ENCODE measurements at places on chromosomes 5 and 9.

DNA sequence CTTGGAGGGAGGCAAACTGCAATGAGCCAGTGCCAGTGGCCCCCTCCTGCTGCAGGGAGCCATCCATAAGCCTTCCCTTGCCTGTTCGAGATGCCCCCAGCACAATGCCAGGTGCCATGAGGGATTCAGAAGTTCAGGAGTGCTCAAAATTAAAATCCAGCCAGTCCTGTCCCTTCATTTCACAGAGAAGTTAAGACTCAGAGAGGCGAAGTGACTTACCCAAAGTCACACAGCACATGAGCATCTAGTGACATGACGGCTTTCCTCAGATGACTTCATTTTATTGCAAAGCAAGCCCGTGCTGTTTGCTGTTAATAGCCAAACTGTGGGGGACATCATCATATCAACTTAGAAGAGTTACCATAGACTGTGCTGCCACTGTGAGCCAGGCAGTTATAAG lies 69.3 kb upstream of the SAP30L start:
- DNase-seq = no peak

GRCh38 chr5:17275289-17276158 lies 58.1 kb downstream of the BASP1 start:
- DNase-seq = no peak

DNA sequence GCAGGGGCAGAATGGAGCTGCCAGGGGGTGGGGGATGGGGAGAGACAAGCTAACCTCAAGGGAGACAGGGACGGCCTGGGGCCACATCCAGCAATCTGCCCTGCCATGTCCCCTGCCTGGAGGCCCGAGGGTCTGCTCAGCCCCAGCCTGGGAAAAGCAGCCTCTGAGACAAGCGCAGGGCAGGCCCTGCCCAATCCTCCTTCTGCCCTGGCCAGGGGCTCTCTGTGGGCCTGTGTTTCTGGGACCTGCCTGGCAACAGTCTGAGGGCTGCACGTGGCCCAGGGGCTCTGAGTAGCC lies 13.9 kb upstream of the QSOX2 start:
- no peak for DNase-seq

- no peak for DNase-seq
Observed at GRCh38 chr5:92633176-92633575, 947.8 kb downstream of the NR2F1-AS1 start.

GRCh38 chr5:96516631-96517071 lies 83.6 kb upstream of the PCSK1 start:
- no peak for DNase-seq

- no peak for DNase-seq
Observed at GRCh38 chr5:8048920-8049319, 180.0 kb downstream of the MTRR start.

- peak; percentile 71 for DNase-seq
Observed at GRCh38 chr9:127778280-127779135, at the start of gene SH2D3C. Gene SH2D3C (minus strand): TSS chr9:127778666. CDS start chr9:127778627, 39 bp downstream.

GRCh38 chr9:11347437-11347836 lies 734.6 kb upstream of the PTPRD start:
- no peak for DNase-seq

DNA sequence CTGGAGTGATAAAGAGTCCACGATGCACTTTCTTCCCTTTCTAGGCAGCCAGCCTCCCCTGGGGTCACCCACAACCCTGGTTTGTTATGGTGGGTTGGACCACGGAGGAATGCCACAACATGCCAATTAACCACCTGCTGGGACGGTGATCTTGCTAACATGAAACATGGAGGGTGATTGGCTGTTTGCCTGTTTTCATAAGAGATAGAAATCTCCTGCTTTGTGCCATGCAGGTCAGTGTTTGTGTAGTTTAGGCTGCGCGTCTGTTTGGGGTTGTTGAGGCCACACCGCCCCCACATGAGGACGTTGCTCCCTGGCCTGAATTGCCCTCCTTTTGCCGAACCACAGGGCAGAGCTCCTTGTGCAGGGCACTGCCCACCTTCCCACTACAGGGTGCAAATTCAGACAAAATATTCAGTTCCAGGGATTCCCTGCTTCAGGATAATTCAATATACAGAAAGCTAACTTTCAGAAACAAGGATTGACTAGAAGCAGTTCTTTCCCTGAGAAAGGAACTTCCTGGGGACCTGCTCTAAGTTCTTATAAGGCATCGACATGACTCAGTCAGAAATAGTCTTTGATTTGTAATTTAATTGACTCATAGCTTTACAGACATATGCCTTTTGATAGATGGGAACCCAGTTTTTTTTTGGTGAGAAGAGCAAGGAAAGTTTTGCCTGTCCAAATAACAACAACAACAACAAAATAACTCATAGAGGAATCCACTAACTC lies 427.6 kb downstream of the GADD45G start:
- no peak for DNase-seq

- DNase-seq = no peak
Observed at GRCh38 chr5:55650386-55650785, 61.7 kb downstream of the SLC38A9 start.

- no peak for DNase-seq
Observed at GRCh38 chr5:128163991-128164390, 80.4 kb downstream of the SLC12A2 start.

- no peak for DNase-seq
Observed at GRCh38 chr5:1208221-1208742, 6.9 kb downstream of the SLC6A19 start.

DNA sequence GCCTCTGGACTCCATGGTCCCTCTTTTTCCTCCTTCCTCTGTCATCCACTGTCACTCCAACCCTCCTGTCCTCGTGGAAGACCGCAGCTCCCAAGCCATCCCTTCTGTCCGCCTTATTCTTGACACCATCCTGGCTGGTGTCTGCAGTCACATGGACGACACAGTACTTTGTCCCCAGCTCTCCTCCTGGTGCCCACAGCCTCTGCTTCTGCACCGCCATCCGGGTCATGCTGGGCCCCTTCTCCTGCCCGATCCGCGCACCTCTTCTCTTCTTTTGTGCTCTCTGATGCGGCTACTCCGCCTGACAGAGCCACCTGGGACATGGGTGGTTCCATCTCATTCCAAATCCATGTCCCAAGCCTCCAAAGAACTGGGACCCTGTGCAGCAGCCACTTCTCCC lies 22.5 kb downstream of the ROPN1L start:
- no peak for DNase-seq

- DNase-seq = no peak
Observed at GRCh38 chr5:13739479-13739878, 205.0 kb downstream of the DNAH5 start.

DNA sequence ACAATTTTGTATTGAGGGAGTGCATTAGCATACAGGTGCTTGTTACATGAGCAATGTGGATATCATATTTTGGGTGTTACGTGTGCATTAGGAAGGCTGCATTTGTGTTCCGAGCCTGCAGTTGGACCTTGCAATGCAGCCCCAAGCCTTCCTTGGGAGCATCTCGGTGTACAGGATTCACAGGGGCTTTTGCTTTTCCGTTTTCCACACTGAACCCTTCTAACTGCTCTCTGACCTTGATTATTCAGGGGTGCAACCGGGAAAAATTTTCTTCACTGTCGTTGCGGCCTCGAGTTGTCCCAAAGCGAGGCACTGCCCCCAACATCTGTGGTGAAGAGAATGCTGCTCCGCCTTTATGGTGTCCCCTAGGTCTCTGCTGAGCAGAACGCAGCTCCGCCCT lies 80.1 kb upstream of the PLEKHG4B start:
- no peak for DNase-seq

DNA sequence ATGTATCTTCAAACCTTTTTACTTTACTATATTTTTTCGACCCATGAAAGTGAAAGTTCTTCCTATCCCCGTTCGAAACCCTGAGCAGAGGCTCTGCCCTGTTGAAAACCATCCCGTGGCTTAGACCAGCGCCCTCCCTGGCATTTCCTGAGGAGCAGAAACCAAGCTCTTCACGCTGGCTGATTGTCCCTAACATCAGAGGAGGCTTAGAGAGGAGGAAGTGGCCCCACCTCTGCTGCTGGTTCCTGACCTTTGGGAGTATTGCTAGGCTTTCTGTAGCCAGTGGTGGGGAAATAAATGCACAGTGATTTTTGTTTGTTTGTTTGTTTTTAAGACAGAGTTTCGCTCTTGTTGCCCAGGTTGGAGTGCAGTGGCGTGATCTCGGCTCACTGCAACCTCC lies 4.2 kb upstream of the PTGES start:
- no peak for DNase-seq

DNA sequence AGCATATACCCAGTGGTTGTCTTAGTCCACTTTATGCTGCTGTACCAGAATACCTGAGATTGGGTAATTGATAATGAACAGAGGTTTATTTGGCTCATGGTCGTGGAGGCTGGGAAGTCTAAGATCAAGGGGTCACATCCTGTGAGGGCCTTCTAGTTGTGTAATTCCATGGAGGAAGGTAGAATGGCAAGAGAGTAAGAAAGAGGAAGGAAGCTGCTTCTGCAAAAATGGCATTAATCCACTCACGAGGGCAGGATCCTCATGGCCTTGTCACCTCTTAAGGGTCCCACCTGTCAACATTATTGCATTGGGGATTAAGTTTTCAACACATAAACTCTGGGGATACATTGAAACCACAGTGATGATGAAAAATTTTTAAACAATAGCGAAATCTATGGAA lies 17.0 kb downstream of the BTNL8 start:
- DNase-seq = no peak

DNA sequence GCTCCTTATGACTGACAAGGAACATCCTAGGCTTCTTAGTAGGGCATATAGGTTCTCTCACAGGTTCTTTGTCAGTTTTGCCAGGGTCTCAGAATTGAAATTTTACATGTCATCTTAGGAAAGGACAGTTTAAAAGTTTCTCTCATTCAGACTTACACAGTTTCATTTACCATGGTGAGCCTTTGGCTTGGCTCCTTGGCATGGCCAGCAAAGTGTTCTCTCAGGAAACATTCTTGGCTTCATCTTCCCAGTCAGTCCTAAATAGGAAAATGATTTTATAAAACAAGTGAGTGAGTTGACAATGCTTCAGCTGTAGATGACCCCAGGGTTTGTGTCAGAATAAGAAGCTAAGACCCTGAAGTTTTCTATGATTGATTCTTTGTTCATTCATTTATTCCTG lies 191.6 kb downstream of the PCSK5 start:
- no peak for DNase-seq

GRCh38 chr5:136028782-136029742 lies at the start of gene TGFBI:
Gene TGFBI (plus strand): TSS chr5:136028988. CDS start chr5:136029056, 68 bp downstream.
- DNase-seq = no peak

DNA sequence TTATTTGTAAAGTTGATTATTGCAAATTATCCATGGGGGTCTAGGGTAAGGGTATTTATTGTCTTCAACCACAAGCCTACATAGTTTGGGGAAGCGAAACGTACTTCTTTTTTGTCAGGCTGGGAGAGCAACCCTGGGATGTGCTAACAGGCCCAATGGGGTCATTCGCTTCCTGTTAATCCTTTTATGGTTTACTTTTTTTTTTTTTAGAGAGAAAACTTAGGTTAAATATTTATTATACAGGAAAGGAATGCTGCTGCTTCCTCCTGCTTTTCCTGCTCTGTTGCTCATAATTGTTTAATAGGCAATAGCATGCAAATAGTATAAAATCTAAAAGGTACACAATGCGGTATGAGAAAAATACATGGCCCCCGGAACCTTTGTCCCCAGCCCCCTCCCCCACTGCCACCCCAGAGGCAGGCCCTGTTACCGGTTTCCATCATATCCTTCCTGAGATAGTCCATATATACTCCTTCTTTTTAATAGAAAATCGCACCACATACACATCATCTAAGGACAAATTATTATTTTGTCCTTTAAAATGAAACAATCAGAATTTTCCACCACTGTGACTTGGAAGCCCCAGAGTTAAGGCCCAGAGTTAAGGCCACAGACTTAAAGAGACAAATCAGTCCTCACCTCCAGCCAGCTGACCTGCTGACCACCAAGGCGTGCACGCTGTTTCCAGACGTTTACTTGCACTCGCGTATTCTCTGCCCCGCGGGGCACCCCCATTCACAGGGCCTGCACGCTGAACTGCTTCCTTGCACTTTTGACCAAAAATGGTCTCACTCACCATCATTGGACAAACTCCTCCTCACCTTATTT lies 83.9 kb downstream of the NDFIP1 start:
- no peak for DNase-seq

DNA sequence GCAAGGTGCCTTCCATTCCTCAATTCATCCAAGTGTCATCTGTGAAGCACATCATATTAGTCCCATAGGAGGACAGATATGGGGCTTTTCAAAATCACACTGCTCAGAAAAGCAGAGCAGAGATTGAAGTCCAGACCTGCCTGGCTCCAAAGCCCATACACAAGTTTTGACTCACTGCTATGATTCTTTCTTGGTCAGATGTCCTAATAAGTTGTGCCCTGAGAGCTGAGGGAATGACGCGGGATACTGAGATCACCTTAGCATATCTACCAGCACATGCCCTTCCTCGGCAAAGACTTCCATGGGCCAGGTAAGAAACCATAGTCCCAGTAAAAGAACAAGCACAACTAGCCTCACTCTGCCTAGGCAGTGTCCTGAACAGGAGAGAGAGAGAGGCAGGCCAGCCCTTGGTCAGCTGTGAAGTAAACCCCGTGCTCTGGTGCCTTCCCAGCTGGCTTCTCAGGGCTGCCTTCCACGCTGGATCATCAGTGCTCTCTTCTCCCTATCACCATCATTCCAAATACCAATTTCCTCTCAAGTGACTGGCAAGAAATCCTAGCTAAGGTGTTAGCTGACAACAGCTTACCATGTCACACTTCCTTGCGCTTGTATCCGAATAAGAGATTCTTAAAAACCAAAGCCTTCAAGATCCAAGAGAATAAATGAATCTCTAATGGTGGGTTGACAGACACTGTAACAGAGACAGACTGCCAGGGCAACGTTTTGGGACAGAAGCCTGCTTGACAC lies 73.2 kb downstream of the SIL1 start:
- no peak for DNase-seq

DNA sequence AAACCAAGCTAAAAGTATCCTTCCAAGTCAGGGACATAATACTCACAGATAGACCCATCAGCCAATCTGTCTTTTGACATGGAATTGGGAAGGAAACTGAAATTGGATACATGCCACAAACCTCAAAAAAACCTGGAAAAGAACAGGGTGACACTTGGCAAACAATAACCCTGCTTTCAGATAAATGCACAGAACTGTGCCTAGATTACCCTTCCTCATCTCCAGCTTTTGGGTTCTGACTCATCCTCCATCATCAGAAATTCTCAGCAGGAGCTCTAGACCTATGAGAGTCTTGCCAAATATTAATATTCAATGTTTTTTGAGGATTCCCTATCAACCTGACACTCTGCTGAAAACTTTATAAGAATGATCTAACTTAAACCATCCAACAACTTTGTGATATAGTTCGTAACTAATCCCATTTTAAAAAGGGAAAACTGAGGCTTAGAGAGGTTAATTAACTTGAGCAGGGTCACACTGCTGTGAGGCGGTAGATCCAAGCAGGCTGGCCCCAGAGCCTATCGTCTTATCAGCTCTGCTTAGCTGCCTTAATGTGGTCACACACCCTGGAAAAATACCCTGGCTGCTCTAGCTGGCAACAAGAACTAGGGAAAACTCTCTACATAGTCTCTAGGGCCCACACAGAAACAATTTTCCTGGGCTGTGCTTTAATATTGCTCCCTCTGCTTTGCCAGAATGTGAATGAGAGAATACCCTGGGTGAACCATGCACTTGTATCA lies 157.0 kb upstream of the TRPC7 start:
- no peak for DNase-seq

GRCh38 chr9:129630967-129631673 lies 5.2 kb downstream of the NTMT1 start:
- DNase-seq = peak; percentile 45

Data from stimulated activated CD8-positive, alpha-beta memory T cell treated with anti-CD3 and anti-CD28 coated beads, Interleukin-4, amount 100 ng/mL, for 48 hours (primary cell).